ENCODE measurements at places on chromosomes 7 and 10.

GRCh38 chr7:2488272-2488645 lies 12.1 kb upstream of the GRIFIN start:
- no peak for DNase-seq

GRCh38 chr7:26664735-26665416 lies 199.5 kb downstream of the SKAP2 start:
- DNase-seq = no peak

- DNase-seq = no peak
Measured at GRCh38 chr7:22202141-22202540, 154.8 kb downstream of the RAPGEF5 start.

- DNase-seq = no peak
Measured at GRCh38 chr7:133804127-133804526, 323.0 kb upstream of the LRGUK start.
